ENCODE measurements at places on chromosomes 7 and 10. TPM values are rescaled to one million over a fixed set of nuclear protein-coding genes. Genes with fewer than 3 reads are reported as not detected.

The PRSS37 gene
- total RNA-seq, result not detected

The ACSM6 gene
- total RNA-seq, result not detected

The MDFIC gene
- total RNA-seq, result 20.2 TPM

The COL28A1 gene
- 6.2 TPM for total RNA-seq

The LMBR1 gene
- 149 TPM for total RNA-seq

The CNPY1 gene
- total RNA-seq, result 19.4 TPM

The AKR1C3 gene
- total RNA-seq, result 1.6 TPM

The PLPP4 gene
- 27.6 TPM for total RNA-seq

The TRIL gene
- 24.3 TPM for total RNA-seq

The IL2RA gene
- not detected for total RNA-seq

Data from cerebellum (tissue), 4 donors.